ENCODE measurements at places on chromosomes 13 and 19.

DNA sequence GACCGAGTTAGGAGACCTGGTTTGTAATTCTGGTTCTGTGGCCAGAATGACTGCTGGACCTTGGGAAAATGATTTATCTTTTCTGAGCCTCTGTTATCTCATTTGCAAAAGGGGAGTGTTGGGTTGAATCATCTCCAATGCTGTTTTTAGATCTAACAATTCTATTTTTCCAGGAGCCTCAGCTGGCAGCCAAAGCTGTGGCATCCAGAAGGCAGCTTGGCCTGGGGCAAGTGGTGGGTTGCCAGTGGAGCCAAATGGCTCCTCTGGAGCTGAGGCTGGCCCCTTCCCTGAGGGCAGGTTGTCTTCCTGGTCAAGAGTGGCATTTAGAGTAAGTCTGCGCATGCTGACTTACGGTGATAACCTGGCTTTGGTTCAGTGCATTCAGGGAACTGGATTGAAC is 21.3 kb downstream of the B3GLCT start:
- DNase-seq: no peak

GRCh38 chr13:50357586-50358118 is 342.4 kb downstream of the KCNRG start:
- DNase-seq: no peak

DNA sequence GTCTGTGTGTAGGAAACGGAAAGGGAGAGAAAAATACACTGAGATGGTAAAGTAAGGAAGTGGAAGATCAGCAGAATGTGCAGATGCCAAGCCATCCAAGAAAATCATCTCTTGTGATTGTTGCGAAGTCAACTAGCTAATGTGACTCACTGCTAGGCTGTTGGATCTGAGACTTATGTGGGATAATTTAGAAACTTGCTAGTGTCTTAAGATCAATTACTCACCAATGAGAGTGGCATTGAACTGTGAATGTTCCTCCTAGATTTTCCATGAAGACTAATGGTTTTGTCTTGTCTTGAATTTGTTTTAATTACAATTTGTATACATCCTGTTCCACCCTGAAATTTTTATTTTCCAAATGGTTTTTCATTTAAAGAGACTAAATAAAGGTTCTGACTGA is 771.6 kb downstream of the EFNB2 start:
- DNase-seq: no peak

DNA sequence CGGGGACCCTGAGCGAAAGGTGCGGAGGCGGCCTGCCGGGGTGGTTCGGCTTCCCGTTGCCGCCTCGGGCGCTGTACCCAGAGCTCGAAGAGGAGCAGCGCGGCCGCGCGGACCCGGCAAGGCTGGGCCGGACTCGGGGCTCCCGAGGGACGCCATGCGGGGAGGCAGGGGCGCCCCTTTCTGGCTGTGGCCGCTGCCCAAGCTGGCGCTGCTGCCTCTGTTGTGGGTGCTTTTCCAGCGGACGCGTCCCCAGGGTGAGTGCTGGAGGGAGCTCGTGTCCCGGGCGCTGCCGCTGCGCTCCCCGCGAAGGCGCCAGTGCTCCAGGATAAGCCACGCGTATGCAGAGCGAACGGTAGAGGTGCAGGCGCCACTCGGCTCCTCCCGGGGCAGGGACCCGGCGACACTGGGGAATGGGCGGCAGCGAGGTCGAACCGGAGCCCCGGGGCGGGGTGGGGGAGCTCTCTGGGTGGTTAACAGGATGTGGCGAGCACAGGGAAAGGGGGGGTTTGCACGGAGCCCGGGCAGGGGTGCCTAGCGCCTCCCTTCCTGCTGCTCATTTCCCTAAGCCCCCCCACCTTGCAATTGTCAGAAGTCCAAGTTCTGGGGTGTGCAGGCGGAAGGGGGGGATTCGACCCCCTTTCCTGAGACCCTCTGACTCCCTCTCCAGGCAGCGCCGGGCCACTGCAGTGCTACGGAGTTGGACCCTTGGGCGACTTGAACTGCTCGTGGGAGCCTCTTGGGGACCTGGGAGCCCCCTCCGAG is at the start of gene IL27RA:
Gene IL27RA (plus strand): TSS at position 44 of the 762 bp plus-strand sequence. CDS start 111 bp downstream, at position 155.
- peak; percentile 61 for DNase-seq

GRCh38 chr13:106151056-106151699 is 384.3 kb downstream of the EFNB2 start:
- no peak for DNase-seq

DNA sequence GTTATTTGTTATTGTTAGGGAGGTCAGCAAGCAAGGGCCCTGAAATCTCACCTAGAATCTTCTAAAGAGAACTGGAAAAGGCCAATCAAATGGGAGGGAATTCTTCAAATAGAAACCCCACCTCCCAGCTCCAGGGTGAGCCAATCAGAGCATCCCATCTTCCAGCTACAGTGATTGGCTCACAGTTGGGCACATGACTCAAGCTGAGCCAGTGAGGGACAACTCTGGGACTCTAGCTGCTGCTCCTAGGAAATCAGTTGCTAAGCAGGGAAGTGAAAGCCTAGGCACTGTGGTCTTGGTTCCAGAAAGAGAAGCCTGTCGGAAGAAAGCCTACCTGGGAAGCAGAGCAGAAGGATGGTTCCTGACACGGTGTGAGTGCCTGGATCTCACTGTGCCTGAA is 13.4 kb downstream of the TM6SF2 start:
- DNase-seq: no peak

DNA sequence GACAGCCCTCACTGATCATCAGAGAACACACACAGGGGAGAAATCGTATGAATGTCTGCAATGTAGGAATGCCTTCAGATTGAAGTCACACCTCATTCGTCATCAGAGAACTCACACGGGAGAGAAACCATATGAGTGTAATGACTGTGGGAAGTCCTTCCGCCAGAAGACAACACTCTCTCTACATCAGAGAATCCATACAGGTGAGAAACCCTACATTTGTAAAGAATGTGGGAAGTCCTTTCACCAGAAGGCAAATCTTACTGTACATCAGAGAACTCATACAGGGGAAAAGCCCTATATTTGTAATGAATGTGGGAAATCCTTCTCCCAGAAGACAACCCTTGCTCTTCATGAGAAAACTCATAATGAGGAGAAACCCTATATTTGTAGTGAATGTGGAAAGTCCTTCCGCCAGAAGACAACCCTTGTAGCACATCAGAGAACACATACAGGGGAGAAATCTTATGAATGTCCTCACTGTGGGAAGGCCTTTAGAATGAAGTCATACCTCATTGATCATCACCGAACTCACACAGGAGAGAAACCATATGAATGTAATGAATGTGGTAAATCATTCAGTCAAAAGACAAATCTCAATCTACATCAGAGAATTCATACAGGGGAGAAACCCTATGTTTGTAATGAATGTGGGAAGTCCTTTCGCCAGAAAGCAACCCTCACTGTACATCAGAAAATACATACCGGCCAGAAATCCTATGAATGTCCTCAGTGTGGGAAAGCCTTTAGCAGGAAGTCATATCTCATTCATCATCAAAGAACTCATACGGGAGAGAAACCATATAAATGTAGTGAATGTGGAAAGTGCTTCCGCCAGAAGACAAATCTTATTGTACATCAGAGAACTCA is 32.5 kb downstream of the ZNF567 start:
- DNase-seq: no peak

DNA sequence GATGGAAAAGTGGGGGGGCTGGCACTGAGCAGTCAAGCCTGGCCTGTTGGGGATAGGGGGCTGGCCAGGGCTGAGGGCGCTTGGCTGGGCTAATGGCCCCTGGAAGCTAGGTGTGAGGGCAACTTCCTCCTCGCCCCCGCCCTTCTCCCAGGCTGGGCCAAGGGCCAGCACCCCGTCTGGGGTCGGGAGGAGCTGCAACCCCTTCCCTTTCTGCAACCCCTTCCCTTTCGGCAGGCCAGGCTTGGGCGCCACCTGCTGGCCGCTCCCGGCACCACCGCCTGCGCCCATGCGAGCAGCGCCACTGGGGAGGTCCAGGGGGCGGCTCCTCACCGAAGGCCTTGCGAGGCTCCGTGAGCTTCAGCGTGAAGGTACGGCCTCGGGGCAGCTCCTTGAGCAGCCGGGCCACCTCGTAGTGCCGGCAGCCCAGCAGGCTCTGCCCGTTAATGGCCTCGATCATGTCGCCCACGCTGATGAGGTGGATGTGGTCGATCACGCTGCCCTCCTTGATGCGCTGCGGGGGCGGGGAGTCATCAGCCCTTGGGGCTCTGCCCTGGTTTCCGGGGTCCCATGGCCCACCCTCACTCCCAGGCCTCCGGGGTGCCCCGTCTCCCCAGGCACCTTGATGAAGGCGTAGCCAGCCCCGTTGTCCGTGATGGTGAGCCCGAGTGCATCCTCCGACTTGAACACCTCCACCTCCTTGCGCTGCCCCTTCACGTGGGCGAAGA is 5.0 kb upstream of the PTGER1 start:
- DNase-seq: peak; percentile 51

GRCh38 chr13:48156466-48156865 is 61.6 kb upstream of the MED4 start:
- DNase-seq: peak; percentile 56
